ENCODE measurements at places on chromosomes 4 and X. TPM values are rescaled to one million over a fixed set of nuclear protein-coding genes. Genes with fewer than 3 reads are reported as not detected.

Gene UGT8
- not detected for total RNA-seq

- DNase-seq: no peak
Observed at GRCh38 chrX:103538728-103539127, 19.4 kb upstream of the RAB40A start.

GRCh38 chrX:39871648-39872047 is 226.1 kb downstream of the BCOR start:
- DNase-seq: no peak

DNA sequence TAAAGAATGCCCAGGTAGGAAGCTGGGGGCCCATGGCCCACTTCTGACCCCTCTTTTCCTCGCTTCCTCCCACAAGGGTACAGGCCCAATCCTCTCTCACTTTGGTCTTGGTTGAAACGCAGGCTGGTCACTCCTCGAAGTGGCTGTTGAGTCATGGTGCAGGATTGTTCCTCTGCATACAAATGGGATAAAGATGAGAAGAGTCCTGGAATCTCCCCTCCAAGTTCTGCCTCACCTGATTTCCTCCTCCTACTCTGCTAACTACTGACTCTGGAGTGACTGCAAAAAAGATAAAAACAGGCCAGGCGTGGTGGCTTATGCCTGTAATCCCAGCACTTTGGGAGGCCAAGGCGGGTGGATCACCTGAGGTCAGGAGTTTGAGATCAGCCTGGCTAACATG is 1.7 kb downstream of the WDR45 start:
- DNase-seq: no peak

- no peak for DNase-seq
Observed at GRCh38 chr4:87006426-87006675, 71.5 kb downstream of the AFF1 start.
